ENCODE measurements at places on chromosomes 4 and X.

DNA sequence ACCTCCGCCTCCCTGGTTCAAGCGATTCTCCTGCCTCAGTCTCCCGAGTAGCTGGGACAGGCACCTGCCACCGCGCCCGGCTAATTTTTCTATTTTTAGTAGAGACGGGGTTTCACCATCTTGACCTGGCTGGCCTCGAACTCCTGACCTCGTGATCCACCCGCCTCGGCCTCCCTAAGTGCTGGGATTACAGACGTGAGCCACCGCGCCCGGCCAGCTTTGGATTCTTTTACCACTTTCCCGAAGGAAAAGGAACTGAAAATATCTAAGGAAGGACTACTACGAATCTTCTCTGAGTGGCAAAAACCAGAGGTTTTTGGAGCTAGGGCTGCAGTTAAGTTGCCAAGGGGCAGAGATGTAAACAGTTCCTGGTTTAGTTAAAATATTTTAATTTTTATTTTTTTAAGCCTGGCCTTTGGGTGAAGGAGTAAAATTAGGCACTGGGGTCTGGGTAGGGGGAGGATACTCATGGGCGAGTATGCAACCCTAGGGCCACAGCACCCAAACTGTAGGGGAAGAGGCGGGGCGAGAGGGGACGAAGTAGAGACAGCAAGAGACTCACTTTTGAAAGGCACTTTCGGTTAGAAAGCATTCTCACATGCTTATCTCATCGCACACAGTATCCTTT, 525 bp upstream of the CISD2 start:
- H3K27me3 ChIP-seq: no peaks in the 10 kb centered on the region
- no peaks in the 10 kb centered on the region for H3K4me1 ChIP-seq
- H3K4me3 ChIP-seq: peak overlapping the region; percentile 66
- DNase-seq: no peak
- H3K27ac ChIP-seq: peak overlapping the region; percentile 99

GRCh38 chr4:27917381-27917780, 1056.7 kb downstream of the STIM2 start:
- DNase-seq: no peak
- H3K27ac ChIP-seq: no peak overlapping the region
- H3K4me3 ChIP-seq: no peak overlapping the region
- H3K36me3 ChIP-seq: no peaks in the 10 kb centered on the region

DNA sequence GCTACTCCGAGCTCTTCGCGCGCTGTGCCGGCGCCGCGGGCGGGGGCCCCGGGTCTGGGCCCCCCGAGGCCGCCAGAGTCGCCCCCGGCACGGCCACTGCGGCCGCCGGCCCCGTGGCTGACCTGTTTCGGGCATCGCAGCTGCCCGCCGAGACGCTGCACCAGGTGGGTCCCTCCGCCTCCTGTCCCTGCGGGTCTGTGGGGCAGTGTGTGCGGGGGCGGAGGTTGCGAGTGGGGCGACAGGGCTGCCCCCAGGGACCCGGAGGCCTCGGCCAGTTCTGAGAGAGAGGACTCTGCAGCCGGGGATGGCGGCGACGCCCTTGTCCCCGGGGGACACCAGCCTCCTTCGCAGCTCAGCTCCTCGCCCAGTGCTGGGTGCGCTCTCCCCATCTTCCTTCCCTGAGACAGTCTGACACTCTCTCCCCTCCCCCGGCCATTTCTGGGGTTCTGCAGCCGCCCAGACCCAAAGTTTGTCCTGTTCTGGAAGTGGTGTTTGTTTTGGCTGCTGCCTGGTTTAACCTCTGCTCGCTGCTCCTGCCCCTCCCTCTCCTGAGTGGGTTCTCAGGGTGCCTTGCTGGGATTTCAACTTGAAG, 609 bp downstream of the REPS2 start:
- no peaks in the 10 kb centered on the region for H3K36me3 ChIP-seq
- H3K27ac ChIP-seq: peak overlapping the region; percentile 61
- no peaks in the 10 kb centered on the region for H3K27me3 ChIP-seq
- H3K4me3 ChIP-seq: peak overlapping the region; percentile 51

- H3K4me1 ChIP-seq: no peaks in the 10 kb centered on the region
- H3K4me3 ChIP-seq: no peak overlapping the region
- no peak for DNase-seq
- no peaks in the 10 kb centered on the region for H3K36me3 ChIP-seq
- H3K27me3 ChIP-seq: no peaks in the 10 kb centered on the region
- H3K27ac ChIP-seq: no peak overlapping the region
Observed at GRCh38 chrX:7270933-7271332, 123.0 kb upstream of the PUDP start.

DNA sequence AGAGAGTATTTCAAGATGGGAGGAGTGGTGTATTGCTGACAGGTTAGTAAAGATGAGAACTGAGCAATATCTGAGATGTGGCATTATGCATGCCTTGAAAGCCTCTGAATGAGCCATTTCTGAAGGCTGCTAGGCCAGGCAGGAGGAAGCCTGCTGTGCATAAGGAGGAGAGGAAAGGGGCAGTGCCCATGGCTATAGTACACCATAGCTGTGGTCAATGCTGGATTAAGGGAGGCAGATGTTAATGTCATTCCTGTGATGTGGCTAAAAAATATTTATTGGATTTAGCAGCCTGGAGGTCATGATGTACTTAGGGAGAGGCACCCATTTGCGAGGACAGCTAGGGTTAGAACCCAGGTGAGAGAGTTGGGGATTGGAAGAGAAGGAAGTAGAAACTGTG, 130.0 kb upstream of the LNX1 start:
- no peak for DNase-seq
- H3K27ac ChIP-seq: no peak overlapping the region
- no peak overlapping the region for H3K4me3 ChIP-seq
- no peaks in the 10 kb centered on the region for H3K27me3 ChIP-seq
